ENCODE measurements at places on chromosomes 4 and X.
A peak's percentile ranks its signal among the peaks of the same experiment; 100 is the strongest.

DNA sequence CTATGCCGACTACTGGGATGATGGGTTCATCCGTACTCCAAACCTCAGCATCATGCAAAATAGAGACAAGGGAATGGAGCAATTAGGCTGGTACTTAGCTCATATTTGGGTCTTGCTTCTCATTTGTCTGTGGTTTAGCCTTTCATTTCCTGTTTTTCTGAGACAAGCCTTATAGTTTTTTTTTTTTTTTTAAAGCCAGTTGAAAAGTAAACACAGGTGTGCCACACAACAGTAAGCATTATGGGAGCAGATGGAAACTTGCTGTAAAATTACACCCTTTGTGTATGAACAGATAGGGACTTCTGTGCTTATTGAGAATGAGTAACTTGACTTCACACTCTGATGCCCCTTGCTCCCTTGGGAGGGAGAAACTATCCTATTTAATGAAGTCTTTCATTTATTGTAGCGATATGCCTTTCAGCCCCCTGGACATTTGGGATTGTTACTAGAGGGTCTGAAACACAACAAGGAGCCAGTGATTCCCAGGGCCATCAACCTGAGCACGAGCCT is 13.7 kb downstream of the RASSF6 start:
- peak; percentile 72 for DNase-seq

- DNase-seq = no peak
Observed at GRCh38 chr4:144901141-144901540, 196.9 kb downstream of the ANAPC10 start.

- DNase-seq = no peak
Observed at GRCh38 chr4:31548823-31549222, 828.7 kb downstream of the PCDH7 start.

- peak; percentile 46 for DNase-seq
Observed at GRCh38 chr4:54091637-54092404, 8.1 kb upstream of the GSX2 start.

GRCh38 chr4:3712112-3712805 is 53.9 kb upstream of the ADRA2C start:
- DNase-seq = no peak

DNA sequence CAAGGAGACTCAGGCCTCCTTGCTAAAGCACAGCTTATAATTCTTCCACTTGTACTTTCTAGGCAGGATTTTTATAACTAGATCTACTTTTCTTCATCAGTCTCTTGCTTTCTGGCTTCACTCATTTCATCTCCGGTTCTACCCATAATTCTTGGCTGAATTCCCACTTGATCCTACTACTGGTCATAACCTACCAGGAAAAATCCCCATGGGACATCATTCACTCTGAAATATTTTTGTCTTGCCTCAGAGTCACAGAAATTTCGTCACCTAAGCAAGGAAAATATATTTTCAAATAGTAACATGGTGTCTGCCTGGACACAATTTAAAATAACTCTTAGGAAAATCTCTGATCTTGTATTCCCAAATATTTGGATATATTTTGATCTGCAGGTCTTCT is 122.3 kb downstream of the TEX13A start:
- DNase-seq = no peak

DNA sequence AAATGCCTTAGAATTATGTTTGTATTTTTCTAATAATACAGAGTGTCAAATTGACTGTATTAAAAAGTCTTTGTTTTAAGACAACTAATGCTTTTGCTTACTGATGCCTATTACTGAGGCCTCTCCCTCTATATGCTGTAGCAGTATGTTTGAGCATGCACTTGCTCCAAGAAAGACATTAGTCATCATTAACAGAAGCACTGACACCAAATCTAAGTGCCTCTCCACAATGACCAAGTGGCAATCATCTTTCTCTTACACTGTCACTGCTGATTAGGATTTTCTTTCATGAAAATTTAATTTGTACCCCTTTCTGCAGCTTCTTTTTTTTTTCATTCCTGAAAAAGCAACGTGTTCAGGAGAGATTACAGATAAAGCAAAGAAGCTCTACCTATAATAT is 11.1 kb upstream of the MAB21L2 start:
- DNase-seq = peak; percentile 22

GRCh38 chr4:102213031-102213430 is 132.3 kb downstream of the SLC39A8 start:
- DNase-seq = no peak

GRCh38 chrX:18034945-18035344 is 173.8 kb upstream of the RAI2 start:
- DNase-seq = no peak

DNA sequence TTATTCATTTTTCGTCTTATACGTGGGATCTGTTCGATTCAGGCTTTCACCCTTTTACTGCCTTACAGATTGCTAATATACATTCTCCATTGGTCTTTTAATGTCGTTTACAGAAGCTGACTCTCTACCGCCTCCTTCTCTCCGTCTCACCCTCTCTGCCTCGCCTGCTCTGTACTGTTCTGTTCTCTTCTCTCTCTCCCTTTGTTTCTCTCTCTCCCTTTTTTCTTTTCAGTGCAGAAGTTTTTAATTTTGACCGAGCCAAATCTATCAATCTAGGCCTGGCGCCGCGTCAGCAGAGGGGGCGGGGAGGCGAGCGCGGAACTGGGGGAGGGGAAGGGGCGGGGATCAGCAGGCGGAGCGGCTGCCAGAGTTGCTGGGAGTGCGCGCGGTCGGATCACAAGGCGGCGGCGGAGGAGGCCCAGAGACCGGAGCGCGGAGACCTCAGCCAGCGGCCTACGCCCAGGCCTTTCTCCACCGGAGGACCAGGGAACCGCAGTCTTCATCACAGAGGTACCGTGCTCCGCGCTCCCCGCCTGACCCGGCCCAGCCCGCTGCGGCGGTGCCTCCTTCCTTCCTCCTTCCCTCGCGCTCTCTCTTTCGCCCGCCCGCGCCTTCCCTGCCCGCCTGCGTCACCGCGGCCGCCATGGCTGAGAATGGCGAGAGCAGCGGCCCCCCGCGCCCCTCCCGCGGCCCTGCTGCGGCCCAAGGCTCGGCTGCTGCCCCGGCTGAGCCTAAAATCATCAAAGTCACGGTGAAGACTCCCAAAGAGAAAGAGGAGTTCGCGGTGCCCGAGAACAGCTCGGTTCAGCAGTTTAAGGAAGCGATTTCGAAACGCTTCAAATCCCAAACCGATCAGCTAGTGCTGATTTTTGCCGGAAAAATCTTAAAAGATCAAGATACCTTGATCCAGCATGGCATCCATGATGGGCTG is at the start of gene UBQLN2:
UBQLN2 (plus strand) TSS at position 397 of the 931 bp plus-strand sequence; CDS start at position 644, 247 bp downstream.
- peak; percentile 44 for DNase-seq

DNA sequence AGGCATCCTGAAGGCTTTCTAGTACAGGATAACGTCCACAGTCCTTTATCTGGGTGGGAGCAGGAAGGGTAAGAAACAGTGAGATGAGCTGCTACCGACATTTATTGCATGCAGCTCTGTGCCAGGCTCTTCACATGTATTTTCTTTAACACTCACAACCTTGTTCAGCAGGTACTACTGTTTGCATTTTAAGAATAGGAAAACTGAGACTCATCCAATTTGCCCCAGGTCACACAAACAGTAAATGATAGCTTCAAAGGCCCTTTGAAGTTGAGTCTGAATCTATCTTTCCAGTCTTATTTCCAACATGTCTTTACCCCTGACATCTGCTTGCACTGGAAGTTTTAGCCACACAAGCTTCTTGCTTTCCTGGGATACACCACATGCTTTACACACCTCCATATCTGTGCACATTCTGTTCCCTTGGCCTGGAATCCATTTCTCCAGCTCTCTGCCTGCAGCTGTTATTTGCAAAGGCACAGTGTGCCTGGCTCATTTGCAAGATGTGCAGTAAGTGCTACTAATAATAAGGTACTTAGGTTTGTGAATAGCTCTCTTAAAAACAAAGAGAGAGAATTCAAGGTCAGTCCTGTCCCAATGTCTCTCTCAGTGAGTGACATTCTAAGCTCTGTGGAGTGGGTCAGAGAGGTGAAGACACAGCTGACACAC is 61.2 kb downstream of the METTL14 start:
- no peak for DNase-seq

GRCh38 chr4:171629737-171630136 is 183.5 kb upstream of the GALNTL6 start:
- no peak for DNase-seq

DNA sequence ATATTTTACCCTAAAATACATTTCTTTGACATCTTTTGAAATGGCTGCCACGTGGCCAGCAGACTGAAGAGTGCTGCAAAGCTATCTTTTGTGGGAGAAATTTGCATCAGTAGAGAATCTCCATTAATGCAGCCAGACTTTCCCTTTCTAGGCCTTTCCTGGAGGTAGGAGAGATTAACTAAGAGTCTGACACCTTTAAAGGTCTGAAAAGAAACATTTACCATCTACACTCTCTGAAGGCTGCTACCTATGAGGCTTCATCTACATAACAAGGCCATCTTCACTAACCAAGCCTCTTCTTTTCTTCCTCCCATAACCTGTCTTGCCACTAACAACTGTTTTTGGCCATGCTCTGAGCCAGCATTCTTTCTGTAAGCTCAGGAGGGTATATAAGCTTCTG is 17.8 kb upstream of the SPRY1 start:
- DNase-seq = no peak

- DNase-seq = peak; percentile 63
Observed at GRCh38 chr4:122602277-122603142, 18.4 kb downstream of the IL21 start.

DNA sequence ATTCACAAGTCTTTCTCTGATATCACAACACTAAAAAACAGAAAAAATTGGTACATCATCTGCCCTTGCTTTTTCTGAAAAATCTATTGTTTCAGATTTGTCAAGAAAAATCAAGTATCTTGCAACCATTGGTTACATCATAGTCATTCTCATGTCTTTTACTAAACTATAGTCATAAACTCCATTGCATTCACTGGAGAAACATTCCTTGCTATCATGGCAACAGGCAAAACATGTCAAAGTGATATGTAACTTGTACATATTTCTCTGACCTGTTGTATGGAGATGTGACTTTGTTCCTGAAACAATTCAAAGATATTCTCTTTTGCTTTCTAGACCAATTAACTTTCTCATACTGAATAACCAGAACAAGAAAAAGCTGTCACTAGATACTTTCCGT is 121.9 kb upstream of the ANK2 start:
- DNase-seq = peak; percentile 7

- DNase-seq = no peak
Observed at GRCh38 chr4:2482693-2483092, 13.8 kb downstream of the RNF4 start.

DNA sequence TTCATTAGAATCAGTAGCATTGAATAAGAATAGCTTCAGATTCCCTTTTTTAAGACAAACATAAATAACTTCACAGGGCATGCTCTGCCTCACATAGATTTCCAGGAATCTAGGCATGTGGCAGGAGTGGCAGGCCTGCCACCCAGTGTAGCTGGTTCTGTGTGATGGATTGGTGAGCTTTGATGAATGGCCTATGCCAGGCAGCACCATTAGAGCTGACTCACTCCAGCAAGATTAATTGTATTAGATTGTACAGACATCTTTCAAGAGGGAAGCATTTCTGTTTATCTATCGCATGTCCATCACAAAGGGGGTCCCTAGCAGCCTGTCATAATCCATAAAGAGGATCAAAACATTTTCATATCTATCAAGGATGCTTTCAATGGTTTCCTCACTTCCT is 71.9 kb downstream of the NAA11 start:
- no peak for DNase-seq

GRCh38 chr4:123356921-123357320 is 39.7 kb upstream of the SPRY1 start:
- no peak for DNase-seq

Data from bronchial epithelial cell (primary cell).